ENCODE measurements at places on chromosomes 4 and X.

DNA sequence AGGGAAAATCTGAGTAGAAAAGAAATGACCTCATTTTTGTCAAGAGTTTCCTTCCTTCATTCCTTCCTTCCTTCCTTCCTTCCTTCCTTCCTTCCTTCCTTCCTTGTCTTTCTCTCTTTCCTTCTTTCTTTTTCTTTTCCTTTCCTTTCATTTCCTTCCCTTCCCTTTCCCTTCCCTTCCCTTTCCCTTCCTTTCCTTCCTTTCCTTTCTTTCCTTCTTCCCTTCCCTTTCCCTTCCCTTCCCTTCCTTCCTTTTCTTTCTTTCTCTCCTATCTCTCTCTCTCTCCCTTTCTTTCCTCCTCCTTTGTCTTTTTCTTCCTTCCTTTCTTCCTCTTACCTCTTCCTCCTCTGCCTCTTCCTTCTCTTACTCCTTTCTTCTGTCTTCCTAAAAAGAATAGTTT is 347.6 kb downstream of the FAM47A start:
- no peak for DNase-seq

GRCh38 chr4:107044170-107044569 is 8.1 kb upstream of the DKK2 start:
- no peak for DNase-seq

DNA sequence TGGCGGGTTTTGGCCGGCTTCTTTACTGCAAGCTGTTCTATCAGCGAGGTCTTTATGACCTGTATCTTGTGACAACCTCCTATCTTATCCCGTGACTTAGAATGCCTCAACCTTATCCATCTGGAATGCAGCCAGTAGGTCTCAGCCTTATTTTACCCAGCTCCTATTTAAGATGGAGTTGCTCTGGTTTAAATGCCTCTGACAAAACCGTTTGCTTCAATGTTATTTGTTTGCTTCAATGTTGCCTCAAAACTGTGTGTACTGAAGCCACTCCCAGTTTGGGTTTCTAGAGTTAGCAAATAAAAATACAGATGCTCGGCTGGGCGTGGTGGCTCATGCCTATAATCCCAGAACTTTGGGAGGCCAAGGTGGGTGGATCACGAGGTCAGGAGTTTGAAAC is 51.6 kb downstream of the ZNF518B start:
- DNase-seq = no peak

- no peak for DNase-seq
These were observed 36.9 kb downstream of the COQ2 start for GRCh38 chr4:83247415-83248357.

GRCh38 chr4:184668511-184669114 is 19.1 kb downstream of the PRIMPOL start:
- DNase-seq = peak; percentile 49

DNA sequence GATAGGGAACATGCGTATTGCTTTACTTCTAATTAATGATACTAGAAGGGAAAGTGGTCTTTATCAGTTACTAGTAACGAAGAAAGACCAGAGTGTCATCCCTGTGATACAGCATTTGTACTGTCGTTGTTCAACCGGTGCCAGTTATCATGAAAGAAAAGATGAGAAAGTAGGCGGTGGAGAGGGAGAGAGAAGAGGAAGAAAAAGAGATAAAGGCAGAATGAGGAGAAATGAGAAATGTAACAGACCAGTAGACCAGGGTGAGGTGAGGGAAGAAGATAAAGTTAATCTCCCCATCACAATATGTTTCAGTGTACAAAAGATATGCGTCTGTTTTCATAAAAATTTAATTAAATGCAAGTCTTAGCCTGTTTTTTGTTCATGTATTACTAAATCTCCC is 135.2 kb upstream of the HPGD start:
- no peak for DNase-seq

DNA sequence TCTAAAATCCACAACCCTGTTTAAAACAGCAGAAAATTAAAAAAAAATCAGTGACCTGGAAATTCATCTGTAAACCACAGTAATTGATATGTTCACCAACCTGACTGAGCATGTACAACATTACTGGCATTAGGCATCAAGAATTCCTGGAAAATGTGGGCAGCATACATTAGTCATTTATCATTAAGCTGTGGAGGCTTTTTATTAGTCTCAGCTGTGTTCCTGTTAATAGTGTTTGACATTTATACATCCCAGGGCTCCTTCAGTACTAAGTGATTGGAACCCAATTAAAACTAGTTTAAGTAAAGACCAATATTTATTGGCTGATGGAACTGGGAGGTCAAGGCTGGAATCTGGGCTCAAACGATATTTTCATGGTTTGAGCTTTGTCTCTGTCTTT is 227.3 kb upstream of the GIMD1 start:
- DNase-seq = no peak

GRCh38 chr4:113101669-113102068 is 52.2 kb downstream of the ANK2 start:
- DNase-seq = no peak

- no peak for DNase-seq
These were observed 90.8 kb downstream of the DCTD start for GRCh38 chr4:182826391-182826790.

DNA sequence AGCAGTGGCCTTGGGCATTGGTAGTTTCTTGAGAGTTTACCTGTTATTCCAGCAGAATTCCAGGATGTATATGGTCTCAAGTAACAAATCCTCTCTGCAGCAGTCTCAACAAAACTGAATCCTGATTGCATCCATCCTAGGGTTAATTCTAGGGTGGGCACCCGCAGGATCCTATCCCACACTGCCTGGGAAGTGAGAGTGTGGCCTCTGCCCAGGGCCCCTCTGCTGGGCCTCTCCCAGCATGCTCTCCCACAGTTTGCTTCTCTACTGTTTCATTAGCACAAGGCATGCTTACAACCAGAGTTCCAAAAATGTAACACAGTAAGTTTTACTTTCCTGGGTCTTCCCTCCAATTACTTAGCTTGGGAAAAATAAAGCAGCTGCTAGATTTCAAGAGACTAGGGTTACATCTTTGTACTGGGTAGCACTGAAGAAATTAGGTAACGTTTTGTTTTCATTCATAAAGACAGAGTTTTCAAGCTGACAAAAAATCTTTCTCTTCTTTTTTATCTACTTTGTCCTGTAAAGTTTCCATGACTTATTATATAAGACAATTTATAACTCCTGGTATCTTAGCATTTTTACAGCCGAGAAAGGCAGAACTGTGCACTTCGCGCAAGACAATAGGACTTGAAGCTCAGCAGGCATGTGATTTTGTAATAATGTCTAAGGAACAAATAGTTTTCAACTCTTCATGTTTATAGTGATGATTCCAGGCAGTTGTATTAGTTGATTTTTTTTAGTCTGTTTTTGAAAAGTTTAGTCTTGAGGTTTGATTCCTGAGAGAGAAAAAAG is 131.2 kb upstream of the PCDH18 start:
- DNase-seq = no peak

DNA sequence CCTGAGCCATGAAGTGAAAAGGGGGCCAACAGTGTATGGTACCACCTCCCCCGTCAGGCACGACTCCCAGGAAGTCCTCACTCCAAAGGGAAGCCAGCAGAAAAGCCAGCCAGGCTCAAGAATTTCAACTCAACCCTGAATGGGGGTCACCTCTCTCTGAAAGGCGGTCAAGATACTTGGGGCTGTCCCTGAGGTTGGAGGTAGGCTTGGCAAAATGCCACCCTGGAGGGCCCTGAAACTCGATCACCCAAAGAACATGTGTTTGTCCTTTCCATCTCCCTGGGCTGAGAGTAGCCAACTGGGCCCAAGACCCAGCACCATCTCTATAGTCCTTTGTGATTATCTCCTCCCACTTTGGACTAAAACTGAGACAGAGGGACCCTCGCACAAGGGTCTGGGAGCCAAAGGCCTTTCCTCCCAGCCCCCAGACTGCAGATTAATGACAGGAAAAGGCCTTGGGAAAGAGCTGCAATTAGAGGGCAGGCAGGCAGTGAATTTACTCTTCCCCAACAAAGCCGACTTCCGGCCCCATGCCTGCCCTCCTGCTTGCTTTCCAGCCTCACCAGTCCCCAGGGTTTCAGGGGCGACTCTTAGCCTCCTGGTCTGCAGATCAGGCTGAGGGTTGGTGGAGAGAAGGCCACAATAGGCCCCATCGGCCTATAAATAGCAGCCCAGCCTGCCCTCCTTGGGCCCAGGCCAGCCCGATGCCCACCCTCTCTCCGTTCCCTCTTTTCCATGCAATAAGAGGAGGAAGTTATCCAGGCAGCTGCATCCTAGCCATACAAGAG is 5.6 kb downstream of the SASH3 start:
- no peak for DNase-seq

DNA sequence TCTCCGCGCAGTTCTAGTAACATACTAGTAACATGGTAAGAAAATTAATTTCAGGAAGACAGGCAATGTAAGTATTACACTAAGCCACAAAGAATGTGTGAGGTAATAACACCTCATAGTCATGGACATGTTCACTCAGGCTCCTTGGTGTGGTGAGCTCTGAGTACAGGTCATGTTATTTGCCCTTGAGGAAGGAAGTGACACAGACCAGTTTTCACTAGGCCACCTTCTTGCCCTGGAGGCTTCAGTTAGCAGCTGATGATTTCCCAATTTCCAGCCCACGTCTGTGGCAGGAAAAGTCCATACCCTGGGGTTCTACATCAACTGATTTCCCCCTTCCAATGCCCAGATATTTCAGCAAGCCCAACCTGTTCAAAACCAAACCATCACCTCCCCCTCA is 6.7 kb downstream of the APOO start:
- DNase-seq = no peak

GRCh38 chr4:26030260-26030667 is 116.2 kb downstream of the SMIM20 start:
- DNase-seq = no peak

DNA sequence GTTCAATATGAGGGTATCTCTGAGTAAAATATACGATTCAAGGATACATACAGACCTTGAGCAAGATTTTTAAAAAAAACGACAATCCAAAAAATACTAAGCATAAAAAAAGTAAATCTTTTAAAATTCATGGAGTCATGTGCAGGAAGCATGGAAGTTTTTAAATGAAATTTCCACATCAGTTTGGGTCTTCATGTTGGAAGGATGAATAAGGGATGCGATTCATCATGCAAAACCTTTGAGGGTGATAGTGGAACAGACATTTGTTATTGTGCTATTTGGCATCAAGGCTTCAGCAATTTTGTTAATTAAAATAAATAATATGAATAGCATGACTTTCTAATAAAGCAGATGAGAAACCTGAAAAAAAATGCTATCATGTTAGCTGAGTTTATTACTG is 815.0 kb upstream of the PCDH10 start:
- DNase-seq = no peak

DNA sequence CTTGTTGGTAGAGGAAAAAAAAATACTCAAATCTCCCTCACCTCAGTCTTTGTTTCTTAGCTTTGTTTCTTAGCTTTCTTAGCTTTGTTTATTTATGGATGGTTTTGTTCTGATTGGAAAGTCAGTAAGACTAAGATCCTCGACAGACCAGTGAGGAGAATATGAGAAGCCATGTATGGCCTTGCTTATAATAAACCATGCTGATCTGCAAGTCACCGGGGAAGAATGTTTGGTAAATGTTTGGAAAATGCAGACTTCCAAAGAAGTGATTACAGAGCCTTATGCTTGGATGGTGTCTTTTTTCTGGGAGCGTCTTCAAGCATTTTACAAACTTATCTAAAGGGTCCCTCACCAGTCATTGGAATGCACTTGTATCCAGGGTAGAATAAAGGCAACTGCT is 90.1 kb upstream of the NOCT start:
- DNase-seq = no peak

DNA sequence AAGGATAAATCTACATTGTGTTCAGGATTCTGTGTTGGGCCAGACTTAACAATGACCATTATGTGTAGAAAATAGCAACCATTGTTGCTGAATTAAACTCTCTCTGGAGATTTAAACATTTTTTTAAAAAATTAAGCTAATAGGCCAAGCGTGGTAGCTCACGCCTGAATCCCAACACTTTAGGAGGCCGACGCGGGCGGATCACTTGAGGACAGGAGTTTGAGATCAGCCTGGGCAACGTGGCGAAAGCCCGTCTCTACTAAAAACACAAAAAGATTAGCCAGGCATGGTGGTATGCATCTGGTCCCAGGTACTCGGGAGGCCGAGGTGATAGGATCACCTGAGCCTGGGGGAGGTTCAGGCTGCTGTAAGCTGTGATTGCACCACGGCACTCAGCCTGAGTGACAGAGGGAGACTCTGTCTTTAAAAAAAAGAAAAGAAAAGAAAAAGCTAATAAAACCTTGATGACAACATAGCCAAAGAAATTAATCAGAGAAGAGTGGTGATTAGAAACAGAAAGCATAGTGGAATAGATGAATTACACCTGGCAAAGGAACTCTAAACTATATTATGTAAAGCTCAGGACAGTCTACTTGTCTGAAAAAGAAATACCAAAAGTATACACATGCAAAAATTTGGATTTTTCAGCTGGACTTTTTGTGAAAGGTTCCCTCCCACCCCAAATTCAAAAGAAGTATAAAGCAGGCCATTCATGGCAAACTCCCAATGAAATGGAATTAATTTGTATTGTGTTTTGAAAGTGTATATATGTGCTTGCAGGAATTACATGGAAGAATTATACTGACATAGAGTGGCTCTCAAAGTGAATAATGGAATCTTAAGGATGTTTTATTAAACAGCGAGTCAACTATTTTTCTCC is 21.9 kb downstream of the PLS3 start:
- DNase-seq = no peak

GRCh38 chr4:120835342-120835741 is 87.2 kb downstream of the PRDM5 start:
- DNase-seq = no peak

- no peak for DNase-seq
These were observed 53.1 kb downstream of the GK start for GRCh38 chrX:30706216-30706775.

DNA sequence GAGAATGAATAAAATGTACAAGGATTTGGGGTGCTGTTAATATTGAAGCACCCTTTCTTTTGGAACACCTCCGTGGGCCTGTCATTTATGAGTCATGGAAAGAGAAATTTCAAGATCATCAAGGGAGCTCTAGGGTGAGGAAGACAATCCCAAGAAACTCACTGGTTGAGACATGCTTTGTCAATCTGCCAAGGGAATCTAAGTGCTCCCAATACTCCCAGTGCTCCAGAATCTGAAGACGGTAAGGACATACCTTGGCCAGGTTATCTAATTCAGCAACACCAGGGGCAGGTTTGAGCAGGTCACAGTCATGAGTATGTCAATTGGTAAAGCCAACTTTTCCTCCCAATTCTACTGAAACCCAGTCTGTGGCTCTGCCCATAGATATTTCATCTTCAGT is 556.4 kb upstream of the CPEB2 start:
- DNase-seq = no peak

GRCh38 chrX:55107911-55108310 is 19.1 kb downstream of the PAGE2 start:
- no peak for DNase-seq

DNA sequence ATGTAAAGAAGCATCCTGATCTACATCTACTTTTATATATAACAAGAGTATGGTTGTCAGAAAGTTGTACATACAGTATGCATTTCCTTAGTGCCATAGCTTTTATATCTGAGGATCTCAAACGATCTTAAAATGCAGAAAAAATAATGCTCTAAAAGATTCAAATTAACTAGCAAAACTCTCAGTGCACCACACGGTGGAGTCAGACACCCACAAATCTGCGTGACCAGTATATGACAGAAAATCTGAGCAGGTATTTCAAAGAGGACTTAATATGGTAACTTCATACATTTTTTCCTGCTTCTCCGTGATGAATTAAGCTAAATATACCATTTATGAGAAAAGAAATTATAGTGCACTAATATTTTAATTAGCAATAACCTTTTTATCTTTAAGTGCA is 803.0 kb downstream of the DMD start:
- DNase-seq = peak; percentile 10

- no peak for DNase-seq
These were observed 763 bp downstream of the USP38 start for GRCh38 chr4:143185253-143186107.

GRCh38 chr4:47668810-47669408 is 169.0 kb downstream of the CORIN start:
- peak; percentile 48 for DNase-seq

Measured in CD4-positive, alpha-beta T cell treated with Interleukin-21 for 1 hour (primary cell).